ENCODE measurements at places on chromosomes 2 and 18.

DNA sequence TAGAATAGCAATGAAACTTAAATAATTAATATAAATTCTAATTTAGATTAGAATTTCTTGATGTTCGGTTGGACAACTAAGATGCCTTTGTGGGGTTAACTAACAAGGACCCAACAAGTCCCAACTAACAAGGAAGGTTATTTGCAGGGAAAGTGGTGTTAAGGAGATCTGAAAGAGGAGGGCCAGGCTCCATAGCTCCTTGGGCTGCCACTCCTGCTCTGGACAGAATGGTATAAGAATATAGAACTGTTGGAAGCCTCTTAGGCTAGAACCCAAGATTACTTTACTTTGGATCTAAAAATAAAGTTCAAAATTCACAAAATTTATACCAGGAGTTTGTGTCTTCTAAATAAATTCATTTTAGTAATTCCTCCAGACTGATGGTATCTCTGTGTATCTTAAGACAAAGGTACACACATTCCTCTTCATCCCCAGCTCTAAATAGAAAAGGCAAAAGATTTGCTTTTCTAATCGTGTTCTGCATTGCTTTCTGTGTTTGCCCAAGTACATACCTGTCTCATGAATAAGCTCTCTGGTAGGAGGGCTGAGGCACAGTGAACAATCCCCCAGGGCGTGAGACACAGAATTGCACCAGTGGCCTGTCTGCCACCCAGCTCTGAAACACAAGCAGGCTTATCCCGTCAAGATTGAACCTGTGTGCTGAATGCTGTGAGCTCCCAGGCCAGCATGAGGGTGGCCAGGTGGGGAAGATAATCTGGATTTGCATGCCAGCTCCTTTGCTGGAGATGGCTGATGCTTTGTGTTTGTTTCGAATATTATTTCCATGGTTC lies 176.0 kb downstream of the ACKR3 start:
- no peak for DNase-seq

DNA sequence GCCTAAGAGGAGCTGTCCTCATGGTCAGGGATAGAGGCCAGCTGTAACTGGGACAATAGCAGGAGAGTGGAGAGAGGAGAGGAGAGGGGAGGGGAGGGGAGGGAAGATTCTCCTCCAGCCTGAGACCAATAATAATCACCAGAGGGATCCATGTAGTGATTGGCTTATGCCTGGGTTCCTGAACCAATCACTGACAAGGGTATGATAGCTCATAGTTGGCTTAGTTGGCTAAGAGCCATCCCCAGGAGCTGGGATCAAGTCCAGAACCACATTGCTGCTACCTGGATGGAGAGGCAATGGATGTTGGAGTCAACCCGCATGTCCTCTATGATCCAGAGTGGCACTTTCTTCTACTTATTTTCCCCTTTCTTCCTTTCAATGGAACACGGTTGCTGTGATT lies 7.7 kb upstream of the ST8SIA5 start:
- DNase-seq, result no peak

GRCh38 chr2:13050764-13051163 lies 334.0 kb downstream of the TRIB2 start:
- DNase-seq, result no peak

- no peak for DNase-seq
These were observed 74.4 kb downstream of the ID2 start for GRCh38 chr2:8756230-8756629.

GRCh38 chr2:23460993-23461392 lies 76.0 kb downstream of the KLHL29 start:
- no peak for DNase-seq

DNA sequence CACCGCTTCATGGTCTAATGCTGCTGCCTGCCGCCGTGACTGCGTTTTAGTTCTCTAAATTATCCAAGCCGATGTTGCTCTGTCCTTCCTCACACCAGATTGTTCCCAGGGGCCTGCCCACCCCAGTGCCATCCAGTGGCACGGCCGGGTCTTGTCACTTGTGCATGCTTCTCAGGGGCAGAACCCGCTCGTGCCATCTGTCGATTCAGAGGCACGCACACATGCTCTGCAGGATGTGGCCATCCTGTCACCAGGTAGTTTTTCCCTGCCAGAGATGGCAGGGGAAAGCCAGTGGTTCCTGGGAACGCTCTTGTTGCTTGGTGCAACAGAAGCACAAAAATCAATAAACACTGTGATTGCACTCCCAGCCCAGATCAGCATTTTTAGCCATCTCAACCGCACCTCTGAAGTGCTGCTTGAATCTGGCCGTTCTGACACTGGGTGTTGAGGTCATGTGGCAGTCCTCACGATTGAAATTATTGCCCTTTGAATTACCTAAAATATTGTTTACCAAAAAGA lies 119.6 kb upstream of the BOD1L2 start:
- no peak for DNase-seq

DNA sequence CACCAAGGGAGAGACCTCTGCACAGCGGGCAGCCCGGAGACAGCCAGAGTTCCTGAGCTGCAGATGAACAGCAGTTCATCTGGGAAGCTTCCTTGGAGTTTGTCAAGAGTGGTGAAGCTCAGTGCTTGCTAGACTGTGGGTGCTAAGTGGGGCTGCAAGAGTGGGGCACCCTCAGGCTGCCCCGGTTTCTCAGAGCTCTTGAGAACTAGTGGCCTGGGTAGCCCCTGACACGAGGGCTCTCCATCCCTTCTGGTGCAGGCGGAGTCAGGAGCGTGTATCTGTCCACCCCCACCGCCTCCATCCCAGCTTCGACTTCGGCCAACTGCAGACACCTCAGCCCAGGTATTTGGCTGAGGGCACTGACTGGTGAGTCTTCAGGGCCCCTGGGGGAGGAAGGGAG lies 222.0 kb downstream of the LOXHD1 start:
- DNase-seq, result no peak

DNA sequence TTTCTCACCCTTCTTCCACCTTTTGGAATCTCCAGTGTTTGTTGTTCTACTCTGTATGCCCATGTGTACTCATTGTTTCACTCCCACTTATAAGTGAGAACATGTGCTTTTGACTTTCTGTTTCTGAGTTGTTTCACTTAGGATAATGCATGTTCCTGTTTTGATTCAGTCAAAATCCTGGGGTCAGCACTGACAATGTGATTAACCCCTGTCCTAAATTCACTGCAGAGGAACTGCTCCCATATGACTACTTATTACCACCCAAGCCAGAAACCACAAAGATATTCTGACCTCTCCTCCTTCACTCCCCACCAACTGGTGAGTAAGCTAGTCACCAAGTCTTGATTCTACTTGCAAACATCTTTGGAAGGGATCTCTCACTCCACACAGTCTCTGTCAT lies 251.4 kb upstream of the TCF4 start:
- DNase-seq, result no peak

GRCh38 chr2:134398300-134398699 lies 144.4 kb downstream of the MGAT5 start:
- no peak for DNase-seq

GRCh38 chr18:35789543-35789942 lies 182.9 kb upstream of the RMP24 start:
- DNase-seq, result no peak

DNA sequence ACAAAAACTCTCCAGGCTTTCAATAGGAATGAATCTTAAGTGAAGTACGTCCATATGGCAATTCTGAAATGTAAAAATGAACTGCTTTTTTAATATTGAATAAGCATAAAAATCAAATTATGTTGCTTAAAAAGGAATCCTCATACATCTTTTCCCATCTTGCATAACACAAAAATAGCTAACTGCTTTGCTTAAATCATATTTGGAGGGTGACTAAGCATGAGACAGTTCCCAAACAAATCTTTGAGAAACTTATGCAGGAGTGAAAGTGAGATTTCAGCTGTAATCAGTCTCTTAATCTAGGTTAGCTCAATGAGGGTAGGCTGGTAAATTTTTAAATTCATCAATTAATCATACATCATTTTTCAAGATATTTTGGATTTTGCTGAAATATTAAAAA lies 111.5 kb downstream of the MBD5 start:
- DNase-seq, result no peak

GRCh38 chr2:169131587-169132512 lies 62.5 kb downstream of the DHRS9 start:
- DNase-seq, result peak; percentile 85

DNA sequence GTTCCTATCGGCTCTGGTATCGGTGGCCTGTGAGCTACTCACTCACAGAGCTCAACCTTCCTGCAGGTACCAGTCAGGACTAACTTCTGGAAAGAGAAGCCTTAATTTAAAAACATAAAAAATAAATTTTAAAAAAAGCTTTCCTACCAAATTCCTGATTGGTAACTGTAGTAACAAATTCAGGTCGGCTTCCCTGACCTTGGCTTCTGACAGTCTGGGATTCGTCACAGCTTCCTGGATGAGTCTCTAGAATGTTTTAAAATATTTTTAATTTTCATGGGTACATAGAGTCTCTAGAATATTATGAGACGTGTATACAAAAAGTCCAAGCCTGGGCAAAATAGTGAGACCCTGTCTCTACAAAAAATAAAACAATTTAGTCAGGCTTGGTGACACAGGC lies 45.0 kb upstream of the MTCL1 start:
- DNase-seq, result no peak

- DNase-seq, result no peak
These were observed 451.6 kb upstream of the SALL3 start for GRCh38 chr18:78527984-78528383.

DNA sequence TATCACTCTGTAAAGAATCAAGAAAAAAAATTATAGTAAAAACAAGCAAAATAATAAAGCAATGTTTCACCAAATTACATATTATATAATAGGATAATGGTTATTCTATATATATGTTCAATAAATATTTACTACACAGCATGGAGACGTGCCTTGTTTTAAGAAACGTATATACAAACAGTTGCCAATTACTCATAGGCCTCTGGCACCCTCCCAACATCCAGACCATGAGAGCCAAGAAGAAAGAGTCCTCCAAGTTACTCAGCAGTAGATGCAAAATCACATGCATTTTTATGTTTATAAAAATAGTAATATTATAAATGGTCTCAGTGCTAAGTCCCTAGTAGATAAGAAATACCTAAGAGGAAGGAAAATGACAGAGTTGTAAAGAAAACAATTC lies 64.8 kb downstream of the REV1 start:
- no peak for DNase-seq

DNA sequence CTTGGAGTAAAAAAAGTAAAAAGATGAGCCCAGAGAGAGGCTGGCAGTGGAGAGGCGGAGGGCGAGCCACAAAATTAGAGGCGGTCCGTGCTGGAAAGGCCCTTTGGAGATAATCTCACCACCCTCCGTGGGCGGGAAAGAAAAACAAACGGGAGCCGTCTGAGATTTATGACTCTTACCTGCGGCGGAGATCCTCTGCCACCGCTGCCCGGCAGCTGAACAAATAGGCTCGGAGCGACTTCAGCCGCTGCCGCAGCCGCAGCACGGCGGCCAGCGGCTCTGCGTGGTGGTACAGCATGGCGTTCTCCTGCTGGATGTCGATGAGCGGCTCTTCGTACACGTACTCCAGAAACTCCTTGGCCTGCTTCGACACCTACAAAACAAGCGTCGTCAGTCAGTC lies 94.6 kb downstream of the PLEKHM3 start:
- DNase-seq, result no peak

GRCh38 chr2:176931588-176932563 lies 280.7 kb upstream of the HNRNPA3 start:
- DNase-seq, result no peak

All from brain (organoid and tissue), 16 donors.